Activated T-cell treated with anti-CD3 and anti-CD28 coated beads for 24 hours (primary cell): ENCODE measurements at places on chromosomes 7 and 10.

- no peak for DNase-seq
Observed at GRCh38 chr10:99676426-99676825, 17.1 kb downstream of the ENTPD7 start.

DNA sequence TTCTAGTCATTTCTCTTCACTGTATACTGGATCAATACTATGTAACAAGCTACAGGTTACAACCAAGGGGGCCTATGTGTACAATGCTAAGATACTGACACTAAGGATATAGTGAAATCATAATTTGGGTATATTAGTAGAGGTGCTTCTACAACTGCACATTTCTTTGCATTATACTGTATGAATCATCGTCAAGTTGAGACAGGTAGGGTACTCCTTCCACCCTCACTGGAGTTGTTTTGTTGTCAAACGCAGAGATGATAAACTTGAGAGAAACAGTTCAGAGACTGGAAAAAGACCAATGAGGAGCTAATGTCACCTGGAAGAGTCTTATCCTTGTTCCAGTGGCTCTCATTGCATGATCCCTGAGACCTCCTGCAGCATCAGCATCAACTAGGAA is 208.2 kb upstream of the PRPS1L1 start:
- DNase-seq: no peak

DNA sequence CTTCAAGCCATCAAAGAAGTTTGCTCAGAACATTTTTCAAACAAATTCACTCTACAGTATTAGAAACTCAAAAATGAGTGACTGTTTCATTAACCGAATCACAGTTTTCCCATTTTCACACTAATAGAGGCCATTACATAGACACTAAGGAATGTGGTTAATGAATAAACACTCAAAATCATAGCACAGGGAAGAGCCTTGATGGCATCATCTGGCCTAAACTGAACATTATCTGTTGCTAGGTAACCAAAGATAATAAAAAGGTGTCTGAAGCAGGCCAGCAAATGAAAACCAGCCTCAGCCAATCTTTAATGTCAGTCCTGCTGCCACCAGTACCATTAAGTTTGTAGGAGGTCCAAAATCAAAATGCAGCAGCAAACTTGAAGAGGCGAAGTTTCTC is 492.4 kb upstream of the STEAP1 start:
- DNase-seq: no peak

DNA sequence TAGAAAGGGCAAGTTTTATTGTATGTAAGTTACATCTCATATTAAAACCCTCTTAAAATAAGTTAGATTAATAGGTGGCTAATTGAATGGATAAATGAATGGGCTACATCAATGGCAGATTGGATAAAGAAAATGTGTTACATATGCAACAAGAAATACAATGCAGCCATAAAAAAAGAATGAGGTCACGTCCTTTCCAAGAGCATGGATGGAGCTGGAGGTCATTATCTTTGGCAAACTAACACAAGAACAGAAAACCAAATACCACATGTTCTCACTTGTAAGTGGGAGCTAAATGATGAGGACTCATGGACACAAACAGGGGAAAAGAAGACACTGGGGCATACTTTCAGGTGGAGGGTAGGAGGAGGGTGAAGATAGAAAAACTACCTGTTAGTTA is 182.2 kb upstream of the GNAI1 start:
- DNase-seq: no peak

DNA sequence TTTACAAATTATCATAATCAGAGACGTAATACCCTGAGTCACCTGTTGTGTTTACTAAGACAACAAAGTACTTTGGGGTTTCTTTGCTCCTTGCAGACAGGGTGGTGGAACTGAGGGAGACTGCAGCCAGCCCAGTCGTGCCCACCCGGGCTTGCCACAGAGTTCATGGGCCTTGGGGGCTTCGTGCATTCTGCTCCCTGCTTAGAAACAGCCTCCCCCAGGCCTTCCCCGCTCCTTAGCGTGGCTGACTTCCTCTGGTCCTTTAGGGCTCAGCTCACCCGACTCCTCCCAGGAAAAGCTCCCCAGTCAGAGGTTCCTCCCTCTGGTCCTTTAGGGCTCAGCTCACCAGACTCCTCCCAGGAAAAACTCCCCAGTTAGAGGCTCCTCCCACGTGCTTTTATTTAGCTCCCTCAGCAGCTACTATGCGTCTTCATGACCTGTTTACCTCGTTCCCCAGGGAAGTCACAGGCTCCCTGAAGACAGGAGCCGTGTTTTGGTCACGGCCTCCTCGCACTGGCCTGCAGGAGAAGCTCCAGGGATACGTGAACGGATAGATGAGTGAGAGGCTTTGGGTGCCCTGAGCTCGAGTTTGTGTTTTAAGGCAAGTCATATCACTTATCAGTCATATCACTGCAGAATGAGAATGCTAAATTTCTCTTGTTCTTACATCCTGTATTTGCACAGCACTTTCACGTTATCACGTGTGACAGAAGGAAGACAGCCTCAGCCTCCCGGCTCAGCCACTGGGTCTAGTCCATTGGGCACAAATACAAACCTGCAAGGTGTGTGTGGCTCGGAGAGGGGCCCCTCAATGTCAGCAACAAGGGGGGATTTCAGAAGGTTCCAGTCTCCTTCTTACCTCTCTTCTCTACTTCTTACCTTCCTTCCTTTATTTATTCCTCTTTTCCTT is 52.7 kb upstream of the VIPR2 start:
- DNase-seq: peak; percentile 24

DNA sequence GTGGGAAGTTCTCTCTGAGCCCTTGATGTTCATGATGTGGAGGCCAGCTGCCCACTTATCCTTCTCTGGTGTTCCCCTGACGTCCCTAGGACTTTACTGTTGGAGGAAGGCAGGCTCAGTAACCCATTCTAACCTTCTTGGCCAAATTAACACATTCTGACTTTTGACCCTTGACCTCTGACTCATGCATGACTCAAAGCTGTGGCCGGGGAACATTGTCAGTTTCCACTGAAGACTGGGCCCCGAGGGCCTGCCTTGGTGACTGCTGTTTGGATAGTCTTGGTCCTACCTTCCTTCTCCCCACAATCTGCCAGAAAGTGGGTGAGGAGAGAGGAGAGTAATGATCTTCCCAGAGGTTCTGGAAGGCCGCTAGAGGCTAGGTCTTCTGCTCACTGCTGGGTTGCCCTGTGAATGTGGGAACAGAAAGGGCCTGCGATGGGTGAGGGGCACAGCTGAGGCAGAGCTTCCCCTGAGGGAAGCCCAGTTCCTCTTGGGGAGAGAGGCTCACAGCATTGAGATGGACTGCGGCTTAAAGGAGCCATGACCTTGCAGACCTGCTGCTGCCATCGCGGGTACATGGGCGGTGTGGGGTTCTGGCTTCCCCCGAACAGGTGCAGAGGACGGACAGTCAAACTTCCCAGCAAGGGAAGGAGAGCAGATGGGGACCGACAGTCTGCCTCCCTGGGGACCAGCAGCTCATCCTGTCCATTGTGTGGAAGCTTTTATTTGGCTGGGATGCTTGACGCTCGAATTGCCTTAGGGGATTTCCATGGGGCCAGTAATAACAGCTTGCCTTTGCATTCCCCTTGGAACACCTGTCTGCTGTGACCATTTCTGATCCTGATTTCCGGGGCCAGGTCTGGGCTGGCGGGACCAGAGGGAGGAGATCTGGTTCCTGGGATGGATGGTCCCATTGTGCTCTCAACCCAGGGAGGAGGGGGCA is 43.8 kb downstream of the ADAMTS14 start:
- DNase-seq: no peak
